ENCODE measurements at places on chromosomes 4 and X.

DNA sequence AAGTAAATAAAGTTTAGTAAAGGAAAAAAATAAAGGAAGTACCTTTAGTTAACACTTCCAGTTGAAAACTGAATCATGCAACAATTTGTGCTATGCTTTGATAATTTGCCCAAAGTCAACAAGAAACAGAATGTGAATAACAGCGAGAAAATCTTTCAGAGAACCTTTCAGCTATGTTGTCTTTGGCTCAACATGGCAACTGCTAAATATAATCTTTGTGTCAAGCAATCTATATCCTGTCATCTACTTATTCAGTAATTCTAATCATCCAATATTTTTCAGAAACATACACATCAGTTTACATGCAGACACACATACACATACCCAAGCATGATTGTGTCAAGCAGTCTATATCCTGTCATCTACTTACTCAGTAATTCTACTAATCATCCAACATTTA is 136.0 kb upstream of the PABPC4L start:
- DNase-seq: no peak

- no peak for DNase-seq
Measured at GRCh38 chrX:143768976-143769375, 48.4 kb upstream of the SPANXN2 start.

DNA sequence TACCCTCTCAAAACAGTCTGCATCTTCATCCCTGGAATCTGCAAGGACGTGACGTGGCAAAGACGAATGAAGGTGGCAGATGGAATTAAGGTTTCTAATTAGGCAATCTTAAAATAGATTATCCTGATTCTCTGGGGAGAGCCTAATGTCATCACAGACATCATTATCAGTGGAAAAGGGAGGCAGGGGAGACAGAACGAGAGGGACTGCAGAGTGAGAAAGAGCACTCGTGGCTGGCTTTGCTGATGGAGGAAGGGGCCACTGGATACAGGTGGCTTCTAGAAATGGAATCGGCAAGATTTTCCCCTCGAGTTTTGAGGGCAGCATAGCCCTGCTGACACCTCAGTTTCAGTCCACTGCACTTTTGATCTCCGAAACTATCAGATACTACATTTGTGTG is 110.6 kb downstream of the ASMT start:
- no peak for DNase-seq

DNA sequence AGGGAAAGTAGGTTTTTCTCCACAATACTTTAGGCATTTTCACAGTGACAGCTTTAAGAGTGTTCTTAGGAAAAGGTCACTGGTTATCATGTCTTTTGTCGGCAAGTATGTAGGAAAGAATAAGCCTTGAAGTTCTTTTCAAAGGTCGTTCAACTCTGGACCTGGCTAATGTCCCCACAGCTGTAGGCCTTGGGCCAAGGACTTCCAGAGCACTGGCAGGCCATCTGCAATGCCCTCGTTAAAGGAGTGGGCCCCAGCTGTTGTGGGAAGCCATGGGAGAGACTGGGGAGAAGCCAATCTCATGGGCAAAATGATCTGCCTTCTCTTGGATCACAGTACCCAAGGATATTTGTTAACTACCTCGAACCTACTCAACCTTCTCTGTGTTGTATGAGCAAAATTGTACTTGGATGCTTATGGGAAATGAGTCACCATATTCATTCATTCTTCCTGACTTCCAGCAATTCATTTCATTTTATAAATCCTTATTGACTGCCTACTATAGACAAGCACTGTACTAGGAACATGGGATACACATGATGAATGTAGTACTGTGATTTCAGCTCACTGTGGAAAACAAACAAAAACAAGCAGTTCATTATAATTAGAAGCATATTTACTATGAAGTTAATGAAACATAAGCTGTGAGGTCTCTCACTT is 141.1 kb upstream of the KIT start:
- no peak for DNase-seq

GRCh38 chr4:76526585-76526990 is 91.6 kb downstream of the SHROOM3 start:
- no peak for DNase-seq

DNA sequence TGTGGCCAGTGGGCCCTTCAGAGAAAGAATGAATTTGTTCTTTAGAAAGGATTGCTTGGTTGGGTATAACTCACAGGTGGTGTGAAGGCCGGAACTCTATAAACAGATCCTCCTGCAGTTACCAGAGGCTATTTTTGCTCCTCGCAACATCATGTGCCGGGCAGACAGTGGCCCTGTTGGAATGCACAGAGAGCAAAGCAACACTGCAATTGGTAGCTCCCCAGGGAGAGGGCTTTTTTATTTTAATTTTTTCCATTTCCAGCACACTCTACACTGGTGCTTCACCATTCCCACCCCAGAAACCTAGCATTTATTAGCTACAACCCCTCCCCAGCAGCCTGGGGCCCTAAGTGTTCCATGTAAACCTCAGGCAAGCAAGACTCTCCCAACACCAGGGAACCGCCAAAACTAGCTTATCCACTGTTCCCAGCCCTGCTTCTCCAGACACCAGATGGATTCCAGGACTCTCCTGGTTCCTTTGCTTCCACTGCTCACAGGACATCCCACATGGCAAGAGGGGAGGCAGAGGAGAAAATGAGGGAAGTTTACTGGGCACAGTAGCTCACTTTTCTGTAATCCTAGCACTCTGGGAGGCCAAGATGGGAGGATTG is 75.1 kb upstream of the TMEM164 start:
- no peak for DNase-seq

- DNase-seq: no peak
Measured at GRCh38 chr4:39706334-39706733, 8.4 kb downstream of the UBE2K start.

GRCh38 chrX:12894074-12895030 is 12.1 kb upstream of the TLR8 start:
- no peak for DNase-seq

Data from DMS79 treated with DMSO at 0.1 percent for 48 hours (cell line).